ENCODE measurements at places on chromosomes 5 and 9. TPM values are rescaled to one million over a fixed set of nuclear protein-coding genes. Genes with fewer than 3 reads are reported as not detected.

Gene LHX2
- polyA plus RNA-seq, result 0.12 TPM

Gene FGF10
- 5.7 TPM for polyA plus RNA-seq

Gene HMHB1
- polyA plus RNA-seq, result not detected

Gene UBE2QL1
- polyA plus RNA-seq, result 0.81 TPM

Gene FBP2
- 0.25 TPM for polyA plus RNA-seq

Gene KIF4B
- 0.01 TPM for polyA plus RNA-seq

Gene STK32A
- polyA plus RNA-seq, result 3.3 TPM

DNA sequence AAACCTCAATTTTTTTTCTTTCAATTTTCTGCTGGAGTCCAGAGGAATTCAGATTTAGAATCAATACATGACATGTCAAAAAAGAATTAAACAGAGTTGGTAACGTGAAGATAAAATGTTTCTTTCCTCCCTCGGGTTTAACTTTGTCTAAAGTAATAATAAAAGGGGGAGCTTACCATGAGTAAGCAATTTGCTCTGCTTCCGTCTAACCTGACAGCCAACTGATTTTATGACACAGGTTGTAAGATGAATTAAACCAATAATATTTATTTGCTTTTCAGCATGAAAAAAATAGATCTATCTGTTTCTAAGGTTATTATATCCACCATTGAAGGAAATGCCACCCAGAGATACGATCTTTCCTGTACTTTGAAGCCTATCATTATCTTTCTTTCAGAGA lies 352.6 kb downstream of the OSTF1 start:
- DNase-seq, result peak; percentile 41

- DNase-seq, result no peak
Observed at GRCh38 chr9:87614397-87614796, 111.5 kb upstream of the CTSL start.

DNA sequence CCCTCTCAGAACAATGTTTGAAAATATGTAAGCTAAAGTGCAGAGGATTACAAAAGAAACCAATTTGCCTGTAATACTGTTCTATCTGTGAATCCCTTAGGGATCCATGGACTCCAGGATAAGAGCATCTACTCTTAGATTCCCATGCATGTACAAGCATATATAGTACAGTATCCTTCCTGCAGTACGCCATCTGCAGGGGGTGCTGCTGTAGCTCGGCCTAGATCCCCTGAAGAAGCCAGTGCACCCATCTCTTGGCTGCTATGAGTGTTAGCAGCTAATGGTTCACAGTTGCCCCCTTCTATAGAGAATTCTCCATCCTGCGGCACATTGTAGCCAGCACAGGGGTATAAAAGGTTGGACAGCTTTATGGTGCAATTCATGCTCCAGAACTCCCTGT lies 61.8 kb upstream of the SLC30A5 start:
- no peak for DNase-seq

DNA sequence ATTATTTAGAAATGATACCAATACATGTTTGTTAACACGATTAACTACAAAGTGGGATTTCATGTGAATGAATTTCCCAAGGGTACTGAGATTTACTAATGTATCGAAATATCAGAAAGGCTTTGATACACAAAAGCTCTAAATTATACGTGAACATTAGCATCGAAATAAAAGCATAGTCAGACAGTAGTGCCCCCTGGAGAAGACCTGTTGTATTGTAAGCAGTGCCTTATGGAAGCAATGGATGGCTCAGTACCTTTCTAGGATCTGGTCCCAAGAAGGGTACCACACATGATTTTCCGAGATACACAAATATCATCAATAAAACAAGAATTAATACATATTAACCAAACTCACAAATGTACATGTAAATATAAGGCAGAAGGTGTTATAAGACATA lies 153.8 kb downstream of the CDH12 start:
- DNase-seq, result no peak

- DNase-seq, result peak; percentile 8
Observed at GRCh38 chr5:34957857-34958690, 28.7 kb downstream of the DNAJC21 start.

DNA sequence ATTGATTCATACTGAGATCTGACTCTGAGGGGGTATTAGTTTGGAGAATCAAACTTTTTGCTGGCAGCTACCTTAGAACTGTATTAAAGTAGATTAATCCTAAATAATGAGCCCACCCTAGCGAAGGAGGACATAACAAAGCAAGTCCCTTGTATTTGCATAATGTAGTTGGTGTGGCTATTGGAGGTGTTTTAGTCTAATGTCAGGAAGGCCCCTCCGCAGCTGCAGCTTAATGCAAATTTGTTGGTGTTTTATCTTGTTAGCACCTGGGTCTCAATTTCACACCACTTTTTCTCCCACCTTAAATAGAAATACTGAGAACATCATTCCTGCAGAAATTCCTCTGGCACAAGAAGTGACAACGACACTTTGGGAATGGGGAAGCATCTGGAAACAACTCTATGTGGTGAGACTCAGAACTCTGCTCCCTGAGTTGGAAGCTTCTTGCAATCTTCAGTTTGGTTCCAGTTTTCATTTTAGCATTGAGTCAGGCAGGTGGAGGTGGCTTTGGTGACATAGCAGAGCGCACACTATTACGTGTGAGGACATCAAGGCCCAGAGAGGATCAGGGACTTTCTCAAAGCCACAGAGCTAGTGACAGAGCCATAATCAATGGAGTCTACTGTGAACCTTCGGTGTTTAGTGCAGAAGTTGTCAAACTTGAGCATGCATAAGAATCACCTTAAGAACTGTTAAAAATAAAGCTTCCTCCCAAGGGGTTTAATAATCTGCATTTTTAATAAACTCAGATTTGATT lies 33.9 kb downstream of the DOCK2 start:
- no peak for DNase-seq

DNA sequence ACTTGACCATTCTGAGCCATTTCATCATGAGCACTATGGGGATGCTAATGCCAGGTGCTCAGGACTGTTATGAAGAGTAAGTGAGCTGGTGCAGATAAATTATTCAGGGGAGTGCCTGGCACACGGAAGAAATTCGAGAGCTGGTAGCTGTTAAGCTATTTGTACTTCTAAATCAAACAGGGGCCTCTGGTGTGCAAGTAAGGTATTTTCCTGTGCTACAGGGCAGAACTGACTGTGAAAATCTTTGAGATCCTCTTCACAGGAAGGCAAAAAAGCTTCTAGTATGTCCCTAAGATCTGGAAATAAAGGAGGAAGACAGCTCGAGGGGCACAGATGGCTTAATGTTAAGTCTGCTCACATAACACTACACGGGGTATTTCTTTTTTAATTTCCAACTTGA lies 106.3 kb upstream of the SPOCK1 start:
- DNase-seq, result no peak

DNA sequence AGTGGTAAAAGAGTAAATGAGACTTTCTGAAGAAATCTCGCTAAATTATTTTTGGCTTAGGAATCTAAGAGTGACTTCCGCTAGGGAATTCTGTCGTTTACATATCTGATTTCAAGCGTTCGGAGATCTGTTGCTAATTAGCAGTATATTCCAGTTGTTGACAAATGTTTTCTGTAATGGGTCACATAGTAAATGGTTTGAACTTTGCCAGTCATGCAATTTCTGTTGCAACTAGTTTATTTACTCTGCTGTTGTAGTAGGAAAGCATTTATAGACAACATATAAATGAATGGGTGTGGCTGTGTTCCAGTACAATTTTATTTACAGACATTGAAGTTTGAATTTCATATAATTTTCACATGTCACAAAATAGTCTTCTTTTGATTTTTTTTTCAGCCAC lies 57.4 kb upstream of the JAK2 start:
- DNase-seq, result no peak

GRCh38 chr5:41337724-41338123 lies 124.4 kb upstream of the C6 start:
- no peak for DNase-seq

DNA sequence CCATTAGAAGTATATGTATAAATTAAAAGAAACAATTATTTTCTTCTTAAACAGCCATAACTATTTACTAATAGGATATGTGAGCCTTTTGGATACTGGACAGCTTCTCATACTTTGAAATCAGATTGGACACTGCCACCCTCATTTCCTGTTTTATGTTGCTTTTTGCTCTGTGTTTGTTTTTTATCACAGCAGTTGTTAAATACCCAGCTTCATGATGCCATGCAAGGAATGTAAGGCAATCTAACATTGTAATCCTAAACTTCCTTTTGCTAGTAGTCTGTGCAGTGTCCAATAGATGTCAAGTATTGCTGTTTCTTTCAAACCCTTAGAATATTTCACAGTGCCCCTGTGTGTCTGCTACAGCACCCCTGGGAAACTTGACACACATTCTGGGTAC lies 56.2 kb downstream of the CNTLN start:
- no peak for DNase-seq

GRCh38 chr9:82560457-82560904 lies 502.5 kb downstream of the RASEF start:
- DNase-seq, result no peak

GRCh38 chr9:4933177-4933576 lies 51.9 kb upstream of the JAK2 start:
- no peak for DNase-seq

DNA sequence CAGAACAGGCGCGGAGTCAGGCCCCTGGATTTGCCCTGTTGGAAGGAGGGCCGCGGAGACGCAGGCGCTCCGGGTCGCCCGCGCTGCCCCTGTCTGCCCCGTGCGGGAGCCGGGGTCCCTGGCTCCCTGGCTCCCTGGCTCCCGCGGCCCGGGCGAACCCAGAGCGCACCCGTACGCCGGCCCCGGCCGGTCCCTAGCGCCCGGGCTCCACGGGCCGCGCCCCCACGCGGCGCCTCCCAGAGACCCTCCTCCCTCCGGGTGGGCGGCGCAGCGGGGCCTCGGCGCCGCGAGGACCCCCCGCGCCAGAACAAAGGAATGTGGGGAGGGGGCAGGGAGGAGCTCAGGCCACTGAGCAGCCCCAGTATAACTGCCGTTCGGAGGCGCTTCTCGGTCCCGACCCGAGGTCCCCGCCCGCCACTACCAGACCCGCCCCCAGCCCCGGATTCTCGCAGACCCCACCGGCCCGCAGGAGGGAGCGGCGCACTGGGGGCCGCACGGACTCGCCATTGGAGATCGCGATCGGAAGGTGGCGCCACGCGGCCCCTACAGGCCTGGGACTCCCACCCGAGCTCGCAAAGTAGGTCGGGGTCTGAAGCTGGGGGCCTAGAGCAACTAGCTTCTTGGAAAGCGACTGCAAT lies 2.4 kb downstream of the NFIL3 start:
- peak; percentile 63 for DNase-seq

GRCh38 chr5:123700624-123701287 lies 188.8 kb downstream of the CSNK1G3 start:
- peak; percentile 43 for DNase-seq

GRCh38 chr9:135046739-135047350 lies 40.6 kb upstream of the OLFM1 start:
- DNase-seq, result no peak

All from large intestine (tissue), 12 donors.